ENCODE measurements at places on chromosomes 5 and 9. TPM values are rescaled to one million over a fixed set of nuclear protein-coding genes. Genes with fewer than 3 reads are reported as not detected.

The TAF1L gene
- total RNA-seq, result not detected

The CRHBP gene
- total RNA-seq, result not detected

The LTC4S gene
- 0.22 TPM for total RNA-seq

The PLAC8L1 gene
- 0.38 TPM for total RNA-seq

The DBH gene
- total RNA-seq, result not detected

Measured in A549 treated with dexamethasone at 1 μM for 4 hours (cell line).